ENCODE measurements at places on chromosomes 12 and 14.
A peak's percentile ranks its signal among the peaks of the same experiment; 100 is the strongest.

- peak; percentile 23 for DNase-seq
Observed at GRCh38 chr14:75861161-75861621, 120.6 kb downstream of the TGFB3 start.

GRCh38 chr12:47767216-47767724, 5.8 kb upstream of the SLC48A1 start:
- DNase-seq, result no peak

GRCh38 chr12:47834199-47834903, 14.6 kb upstream of the HDAC7 start:
- DNase-seq, result no peak

DNA sequence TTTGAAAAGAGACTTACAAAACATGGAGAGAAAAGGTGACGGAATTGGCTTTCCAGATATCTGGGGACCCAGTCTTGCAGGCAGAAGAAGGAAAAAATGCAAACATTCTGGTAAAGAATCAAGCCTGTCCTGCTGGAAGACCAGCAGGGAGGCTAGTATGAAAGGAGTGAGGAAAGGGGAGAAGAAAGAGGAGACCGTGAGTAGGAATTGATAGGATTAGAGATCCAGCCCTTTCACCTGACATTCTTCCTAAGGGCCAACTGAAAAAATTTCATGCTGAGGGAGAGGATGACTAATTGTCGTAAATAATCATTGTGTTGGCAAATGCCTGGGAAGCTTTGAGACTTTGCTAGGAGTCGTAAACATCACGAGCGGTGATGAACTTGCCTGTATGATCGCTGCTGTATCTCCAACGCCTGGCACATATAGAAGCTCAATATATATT, 12.1 kb downstream of the BHLHE41 start:
- no peak for DNase-seq

DNA sequence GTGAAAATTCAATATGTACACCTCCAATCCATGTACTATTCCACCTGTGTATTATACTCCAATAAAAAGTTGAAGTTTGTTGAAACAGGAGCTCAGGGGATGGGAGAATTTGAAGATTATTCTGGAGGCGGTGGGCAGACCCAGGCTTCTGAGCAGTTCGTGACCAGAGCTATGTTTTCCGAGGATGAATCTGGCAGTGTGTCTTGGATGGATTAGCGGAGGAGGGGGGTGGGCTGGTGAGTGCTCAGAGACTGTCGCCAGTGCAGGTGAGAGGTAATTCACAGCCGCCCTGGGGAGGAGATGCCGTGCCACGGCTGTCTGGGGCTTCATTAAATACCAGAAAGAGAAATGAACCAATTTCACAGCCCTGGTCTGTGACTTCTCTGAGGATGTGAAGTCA, 283.0 kb upstream of the RTL1 start:
- DNase-seq, result no peak

DNA sequence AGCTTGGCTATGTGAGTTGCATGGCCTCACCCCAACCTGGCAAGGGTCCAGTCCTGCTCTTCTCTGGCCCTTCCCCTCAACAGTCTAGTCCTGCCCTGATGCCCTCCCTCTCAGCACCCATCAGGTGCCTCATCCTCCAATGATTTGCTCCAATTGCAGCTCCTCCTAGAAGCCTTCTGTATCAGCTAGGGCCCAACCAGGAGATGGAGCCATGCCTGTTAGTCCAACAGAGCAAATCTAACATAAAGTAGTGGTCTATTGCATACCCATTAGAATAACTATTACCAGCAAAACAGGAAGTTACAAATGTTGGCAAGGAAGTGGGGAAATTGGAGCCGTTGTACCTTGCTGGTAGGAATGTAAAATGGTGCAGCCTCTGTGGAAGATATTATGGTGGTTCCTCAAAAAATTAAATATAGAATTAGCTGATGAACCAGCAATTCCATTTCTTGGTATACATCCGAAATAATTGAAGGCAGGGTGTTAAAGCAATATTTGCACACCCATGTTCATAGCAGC, 163.5 kb downstream of the VRK1 start:
- DNase-seq, result no peak

GRCh38 chr12:40566271-40566670, 126.0 kb upstream of the CNTN1 start:
- DNase-seq, result no peak

- no peak for DNase-seq
Observed at GRCh38 chr14:36948157-36948859, 224.1 kb downstream of the SLC25A21 start.

DNA sequence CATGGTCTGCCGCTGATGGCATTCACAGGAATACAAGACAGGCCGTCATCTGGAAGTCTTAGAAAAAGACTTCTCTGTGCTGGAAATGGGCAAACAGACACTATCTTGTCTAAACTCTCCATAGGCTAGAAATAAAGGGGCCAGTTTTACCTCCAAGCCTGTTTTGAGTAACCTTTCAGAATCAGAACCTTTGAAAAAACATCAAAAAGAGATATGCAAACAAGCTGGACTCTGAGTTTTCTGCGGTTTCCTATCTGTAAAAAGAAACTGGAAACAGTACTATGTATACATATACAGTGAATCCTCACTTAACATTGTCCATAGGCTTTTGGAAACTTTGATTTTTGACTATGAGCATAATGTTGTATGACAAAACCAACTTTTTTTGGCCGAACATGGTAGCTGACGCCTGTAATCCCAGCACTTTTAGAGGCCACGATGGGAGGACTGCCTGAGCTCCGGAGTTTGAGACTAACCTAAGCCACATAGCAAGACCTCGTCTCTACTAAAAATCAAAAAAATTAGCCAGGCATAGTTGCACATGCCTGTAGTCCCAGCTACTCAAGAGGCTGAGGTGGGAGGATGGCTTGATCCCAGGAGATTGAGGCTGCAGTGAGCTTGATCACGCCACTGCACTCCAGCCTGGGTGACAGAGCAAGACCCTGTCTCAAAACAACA, 92.9 kb upstream of the MAX start:
- no peak for DNase-seq

- no peak for DNase-seq
Observed at GRCh38 chr12:131330106-131330815, 376.6 kb downstream of the ADGRD1 start.

GRCh38 chr12:82436354-82436753, 78.0 kb downstream of the METTL25 start:
- no peak for DNase-seq

DNA sequence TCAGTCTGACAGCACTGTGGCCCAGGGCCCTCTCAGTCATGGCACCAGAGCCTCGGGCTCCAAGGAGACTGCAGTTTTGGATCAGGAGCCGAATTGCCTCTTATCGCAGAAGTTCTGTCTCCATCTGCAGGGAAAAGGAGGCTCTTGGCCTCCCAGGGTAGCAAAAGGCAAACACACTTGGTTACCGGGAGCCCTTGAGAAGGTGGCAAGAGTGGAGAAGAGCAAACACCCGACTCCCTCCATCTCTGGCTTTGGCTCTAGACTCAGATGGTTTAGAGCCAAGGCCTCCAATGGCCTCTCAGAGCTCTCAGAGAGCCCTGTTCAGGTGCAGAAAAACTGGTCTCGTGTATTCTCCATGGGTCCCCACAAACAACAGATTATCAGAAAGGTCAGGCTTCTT, 44.6 kb downstream of the NINJ2 start:
- DNase-seq, result no peak

DNA sequence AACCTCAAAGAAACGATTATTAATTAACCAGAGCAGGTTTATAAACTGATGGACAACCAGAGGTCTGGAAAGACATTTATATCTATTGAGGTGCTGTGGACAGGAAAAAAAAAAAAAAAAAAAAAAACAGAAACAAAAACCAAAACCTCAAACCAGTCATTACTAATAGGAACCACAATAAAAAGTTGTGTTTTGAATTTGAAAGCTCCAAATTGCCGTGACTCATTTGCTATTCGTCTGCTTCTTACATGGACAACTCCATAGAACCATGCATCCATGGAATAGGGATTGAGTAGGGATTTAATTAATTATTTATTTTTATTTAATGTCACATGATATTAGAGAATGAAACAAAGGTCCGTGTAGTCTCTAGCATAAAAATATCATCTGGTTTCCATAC, 134.1 kb upstream of the SSTR1 start:
- no peak for DNase-seq

DNA sequence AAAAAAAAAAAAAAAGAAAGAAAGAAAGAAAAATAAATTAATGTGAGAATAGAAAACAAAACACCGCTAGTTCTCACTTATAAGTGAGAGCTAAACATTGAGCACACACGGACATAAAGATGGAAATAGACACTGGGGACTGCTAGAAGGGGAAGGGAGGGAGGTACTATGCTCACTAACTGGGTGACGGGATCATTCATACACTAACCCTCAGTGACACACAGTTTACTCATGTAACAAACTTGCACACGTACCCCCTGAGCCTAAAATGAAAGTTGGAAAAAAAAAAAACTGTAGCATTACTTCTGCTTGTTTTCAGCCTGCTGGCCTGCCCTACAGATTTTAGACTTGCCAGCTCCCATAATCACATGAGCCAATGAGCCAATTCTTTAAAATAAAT, 10.5 kb upstream of the PRMT5 start:
- no peak for DNase-seq
